SHP77 (cell line): ENCODE measurements at places on chromosomes 13 and 19.

DNA sequence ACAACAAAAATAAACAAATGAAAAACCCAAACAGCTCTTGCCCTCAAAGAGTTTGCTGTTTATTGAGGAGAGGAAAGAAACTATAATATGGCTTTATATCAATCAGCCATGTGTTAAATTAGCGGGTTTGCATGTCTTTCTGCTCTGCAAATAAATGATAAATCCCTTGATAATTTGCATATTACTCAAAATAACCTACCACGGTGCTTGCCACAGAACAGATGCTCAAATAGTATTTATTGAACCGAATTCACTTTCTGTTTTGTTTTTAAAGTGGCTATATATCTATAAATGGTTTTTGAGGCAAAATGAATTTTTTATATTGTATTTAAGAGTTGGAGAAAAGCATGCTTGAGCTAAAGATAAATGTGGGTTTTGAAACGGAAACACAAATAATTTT lies 428.1 kb downstream of the ITGBL1 start:
- no peak for DNase-seq

GRCh38 chr19:1777149-1777548 lies 23.8 kb downstream of the ONECUT3 start:
- no peak for DNase-seq

GRCh38 chr13:29162638-29163235 lies 342.6 kb downstream of the MTUS2 start:
- no peak for DNase-seq

DNA sequence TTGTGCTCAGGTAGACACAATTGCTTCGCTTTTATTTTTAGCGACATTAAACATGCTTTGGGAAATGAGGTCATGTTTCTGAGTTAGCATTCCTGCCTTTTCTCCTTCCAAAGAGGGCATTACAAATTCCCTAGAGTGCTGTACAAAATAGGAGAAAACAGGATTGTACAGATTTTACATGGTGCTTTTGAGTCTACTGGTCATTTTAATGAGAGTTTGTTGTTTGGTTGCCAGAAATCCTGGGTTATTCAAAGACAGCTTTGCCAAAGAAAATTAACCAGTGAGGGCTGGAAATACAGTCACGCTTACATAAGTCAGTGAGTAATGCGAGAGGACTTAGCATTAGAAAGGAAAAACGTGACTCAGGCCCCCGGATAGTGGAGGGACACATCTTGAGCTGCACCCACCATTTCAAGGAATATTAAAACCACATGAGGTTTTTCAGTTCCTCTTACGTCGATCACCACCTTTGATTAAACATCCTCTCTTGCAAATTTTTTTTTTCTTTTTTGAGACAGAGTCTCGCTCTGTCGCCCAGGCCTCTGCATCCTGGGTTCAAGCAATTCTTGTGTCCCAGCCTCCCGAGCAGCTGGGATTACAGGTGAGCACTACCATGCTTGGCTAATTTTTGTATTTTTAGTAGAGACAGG lies 55.4 kb downstream of the SACS start:
- DNase-seq, result no peak

DNA sequence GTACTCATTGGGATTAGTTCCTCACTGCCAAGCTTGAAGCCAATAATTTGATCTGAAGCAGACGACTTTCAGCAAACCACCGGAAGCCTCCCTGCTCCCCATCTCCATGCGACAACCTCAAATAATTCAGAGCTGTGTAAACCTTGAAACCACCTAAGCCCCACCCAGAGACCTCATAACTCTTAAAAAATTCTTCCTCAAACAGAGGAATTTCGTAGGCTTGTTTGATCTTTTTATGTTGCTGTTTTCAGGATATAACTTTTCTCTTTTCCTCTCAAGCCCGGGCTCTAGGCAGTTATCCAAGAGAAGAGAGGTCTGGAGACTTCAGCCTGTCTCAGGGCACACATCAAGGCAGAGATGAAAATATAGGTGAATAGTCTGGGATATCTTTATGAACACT lies 311.6 kb downstream of the KCNRG start:
- DNase-seq, result no peak

- no peak for DNase-seq
Observed at GRCh38 chr13:77952276-77952675, 33.6 kb upstream of the EDNRB start.

DNA sequence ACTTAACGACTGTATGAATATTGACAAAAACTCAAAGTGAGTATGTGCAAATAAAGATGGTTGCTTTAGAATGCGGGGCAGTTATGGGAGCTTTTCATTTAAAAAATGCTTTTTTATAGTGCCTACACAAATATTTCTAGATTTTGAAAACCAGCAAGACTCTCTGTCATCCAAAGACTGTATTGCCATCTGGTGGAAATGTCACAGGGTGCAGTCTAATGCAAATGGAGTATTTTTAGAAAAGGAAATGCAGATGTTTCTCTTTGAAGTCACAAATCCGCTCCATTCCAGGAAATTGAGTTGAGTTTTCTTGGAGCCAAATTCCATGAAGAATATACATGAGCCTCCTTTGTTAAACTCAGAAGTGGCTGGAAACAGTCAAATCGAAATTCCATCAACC lies 2.3 kb upstream of the C1QTNF9B start:
- DNase-seq, result peak; percentile 39

DNA sequence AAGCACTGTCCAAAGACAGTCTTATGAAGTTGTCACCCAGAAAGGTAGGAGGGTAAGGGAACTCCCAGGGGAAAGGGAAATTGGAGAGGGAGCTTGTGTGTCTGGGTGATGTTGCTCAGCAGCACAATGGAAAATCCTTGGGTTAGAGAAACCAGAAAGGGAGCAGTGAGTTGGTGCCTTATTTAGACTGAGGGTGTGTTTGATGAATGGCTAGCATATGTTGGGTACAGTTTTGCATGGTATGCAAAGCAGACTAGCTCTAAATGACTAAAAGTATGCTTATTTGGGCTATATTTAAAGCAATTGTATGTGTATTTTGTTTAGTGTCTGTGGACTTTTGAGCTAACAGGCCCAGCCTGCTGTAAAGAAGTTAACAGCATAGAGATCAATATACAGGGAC lies 2884.6 kb upstream of the PCDH20 start:
- no peak for DNase-seq

- DNase-seq, result no peak
Observed at GRCh38 chr13:60788156-60788829, 391.3 kb downstream of the TDRD3 start.

GRCh38 chr19:39916236-39916635 lies 18.2 kb downstream of the FCGBP start:
- DNase-seq, result no peak

GRCh38 chr13:102584434-102584833 lies 12.4 kb upstream of the TPP2 start:
- DNase-seq, result no peak

GRCh38 chr13:25604106-25604505 lies 232.3 kb downstream of the ATP8A2 start:
- DNase-seq, result no peak

- no peak for DNase-seq
Observed at GRCh38 chr13:113057084-113057483, 48.5 kb upstream of the F7 start.

GRCh38 chr19:36604656-36605100 lies 435 bp upstream of the ZNF382 start:
- no peak for DNase-seq

DNA sequence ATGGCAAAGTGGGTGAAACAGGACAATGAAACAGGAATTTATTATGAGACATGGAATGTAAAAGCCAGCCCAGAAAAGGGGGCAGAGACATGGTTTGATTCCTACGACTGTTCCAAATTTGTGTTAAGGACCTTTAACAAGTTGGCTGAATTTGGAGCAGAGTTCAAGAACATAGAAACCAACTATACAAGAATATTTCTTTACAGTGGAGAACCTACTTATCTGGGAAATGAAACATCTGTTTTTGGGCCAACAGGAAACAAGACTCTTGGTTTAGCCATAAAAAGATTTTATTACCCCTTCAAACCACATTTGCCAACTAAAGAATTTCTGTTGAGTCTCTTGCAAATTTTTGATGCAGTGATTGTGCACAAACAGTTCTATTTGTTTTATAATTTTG lies 8.6 kb downstream of the CLN5 start:
- DNase-seq, result no peak

GRCh38 chr13:80408270-80408669 lies 67.3 kb upstream of the SPRY2 start:
- DNase-seq, result no peak

DNA sequence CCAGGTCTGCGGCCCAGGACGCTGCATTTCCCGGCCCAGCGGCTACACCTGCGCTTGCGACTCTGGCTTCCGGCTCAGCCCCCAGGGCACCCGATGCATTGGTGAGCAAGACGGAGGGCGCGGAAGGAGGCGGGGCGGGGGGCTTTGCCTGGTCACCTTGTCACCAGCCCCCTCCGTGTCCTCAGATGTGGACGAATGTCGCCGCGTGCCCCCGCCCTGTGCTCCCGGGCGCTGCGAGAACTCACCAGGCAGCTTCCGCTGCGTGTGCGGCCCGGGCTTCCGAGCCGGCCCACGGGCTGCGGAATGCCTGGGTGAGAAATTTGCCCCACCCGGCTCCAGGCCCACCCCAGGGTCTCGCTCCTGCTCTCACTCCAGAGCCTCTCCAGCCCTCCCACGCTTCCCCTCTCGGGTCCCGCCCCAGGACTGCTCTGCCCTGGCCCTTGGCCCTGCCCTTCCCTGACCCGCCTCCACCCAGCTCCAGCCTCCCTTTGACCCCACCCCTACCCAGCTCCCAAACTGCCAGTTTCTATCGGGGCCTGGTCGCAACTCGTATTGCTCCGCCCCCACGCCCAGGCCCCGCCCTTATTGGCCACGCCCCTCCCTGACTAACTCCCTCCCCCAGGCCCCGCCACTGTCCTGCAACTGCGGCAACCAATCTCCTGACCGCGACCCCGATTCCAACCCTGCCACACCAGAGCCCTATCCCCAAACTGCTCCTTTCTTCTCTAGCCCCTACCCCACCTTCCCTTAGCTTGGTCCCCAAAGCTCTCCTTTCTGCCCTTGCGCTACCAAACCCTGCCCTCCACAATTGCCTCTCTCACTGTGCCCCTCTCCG lies 8.6 kb downstream of the LTBP4 start:
- peak; percentile 88 for DNase-seq

DNA sequence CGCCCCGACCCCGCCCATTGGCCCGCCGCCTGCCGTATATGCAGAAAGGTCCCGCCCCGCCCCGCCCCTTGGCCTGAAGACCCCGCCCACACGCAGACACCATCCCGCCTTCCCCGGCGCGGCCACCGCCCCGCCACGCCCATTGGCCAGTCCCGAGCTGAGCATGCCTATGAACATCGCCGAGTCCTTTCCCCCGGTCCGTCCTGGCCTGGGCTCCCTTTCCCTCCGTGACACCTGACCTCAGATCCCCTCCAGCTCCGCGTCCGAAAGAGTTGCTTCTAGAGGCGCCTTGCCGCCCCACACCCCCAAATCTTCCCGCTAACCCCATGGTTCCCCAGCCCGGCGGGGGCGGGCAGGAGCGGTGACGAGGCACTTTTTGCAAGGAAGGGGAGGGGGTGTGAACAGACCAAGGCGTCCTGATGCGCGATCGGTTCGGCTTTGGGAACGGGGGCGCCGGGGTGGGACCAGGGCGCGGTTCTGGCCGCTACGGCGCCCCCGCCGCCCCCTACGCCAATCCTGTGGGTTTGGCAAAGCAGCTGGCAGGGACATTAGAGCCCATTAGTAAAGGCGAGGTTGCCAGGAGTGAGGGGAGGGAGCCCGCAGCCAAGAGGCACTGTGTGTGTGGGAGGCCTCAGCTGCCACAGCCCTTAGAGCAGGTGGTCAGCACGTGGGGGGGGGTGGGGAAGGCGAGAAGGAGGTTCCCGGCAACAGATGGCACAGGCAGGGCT lies 406 bp upstream of the NUMBL start:
- DNase-seq, result peak; percentile 93

DNA sequence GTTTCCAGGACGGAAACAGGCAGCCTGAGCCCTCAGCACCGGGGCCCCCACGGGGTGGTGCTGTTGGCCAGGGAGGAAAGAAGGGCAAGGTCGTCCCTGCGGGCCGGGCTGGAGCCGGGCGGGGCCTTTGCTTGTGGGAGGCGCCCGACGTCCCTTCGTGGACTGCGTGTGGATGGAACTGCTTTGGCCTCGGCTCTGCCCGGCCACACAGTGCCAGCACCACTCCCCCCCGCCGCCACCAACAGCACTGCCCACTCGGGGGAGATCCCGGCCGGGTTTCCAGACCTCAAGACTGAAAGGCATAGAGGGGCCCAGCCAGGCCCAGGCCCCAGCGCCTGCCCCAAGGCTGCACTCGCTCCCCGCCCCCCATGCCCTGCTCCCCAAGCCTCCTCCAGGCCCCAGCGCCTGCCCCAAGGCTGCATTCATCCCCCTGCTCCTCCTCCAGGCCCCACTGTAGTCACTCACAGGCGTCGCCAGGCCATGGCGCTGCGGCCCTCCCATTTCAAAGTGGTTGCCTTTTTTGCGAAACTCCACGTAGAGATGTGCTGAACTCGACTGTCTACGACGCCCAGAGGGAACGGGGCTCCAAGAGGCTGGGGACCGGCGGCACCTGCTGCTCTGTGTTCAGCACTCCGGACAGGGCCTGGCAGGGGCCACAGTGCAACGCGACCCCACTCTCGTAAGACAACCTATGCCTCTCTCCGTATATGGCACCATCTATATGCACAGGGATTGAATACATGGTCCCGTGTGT lies 22.5 kb downstream of the C13orf46 start:
- peak; percentile 87 for DNase-seq

DNA sequence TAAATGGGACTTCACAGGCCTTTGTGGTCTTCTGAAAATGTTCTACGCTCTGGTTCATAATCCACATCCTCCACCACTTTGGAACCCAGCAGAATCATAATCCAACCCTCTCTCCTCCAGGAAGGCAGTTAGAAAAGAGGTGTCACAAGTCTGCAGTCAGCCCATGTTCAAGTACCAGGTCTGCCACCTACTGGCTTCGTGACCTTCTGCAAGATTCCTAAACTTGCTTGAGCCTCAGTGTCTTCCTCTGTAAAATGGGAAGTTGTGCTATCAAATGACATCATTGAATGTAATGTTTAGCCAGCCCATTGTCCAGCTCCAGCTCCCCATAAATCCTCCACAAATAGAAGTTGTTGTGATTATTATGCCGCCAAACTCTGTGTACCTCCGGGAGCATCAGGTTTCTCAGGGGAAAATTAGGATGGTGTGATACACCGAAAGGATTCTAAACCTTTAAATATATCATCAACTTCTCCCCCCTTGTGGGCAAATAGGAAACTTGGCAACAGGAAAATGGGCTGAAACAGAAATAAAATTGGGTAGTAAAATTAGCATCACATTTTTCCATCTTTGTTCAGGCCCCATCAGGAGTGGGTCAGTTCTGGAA lies 109.7 kb downstream of the NUFIP1 start:
- no peak for DNase-seq

GRCh38 chr13:32587811-32588170 lies 1.5 kb downstream of the PDS5B start:
- no peak for DNase-seq

- no peak for DNase-seq
Observed at GRCh38 chr19:32901504-32902161, 32.1 kb upstream of the SLC7A9 start.

- no peak for DNase-seq
Observed at GRCh38 chr13:96730676-96731075, 263.6 kb downstream of the OXGR1 start.

GRCh38 chr13:29621051-29621800 lies 25.7 kb upstream of the SLC7A1 start:
- no peak for DNase-seq
